ENCODE measurements at places on chromosomes 11 and 22.

GRCh38 chr11:116718955-116719501, 53.8 kb downstream of the BUD13 start:
- no peak for DNase-seq

DNA sequence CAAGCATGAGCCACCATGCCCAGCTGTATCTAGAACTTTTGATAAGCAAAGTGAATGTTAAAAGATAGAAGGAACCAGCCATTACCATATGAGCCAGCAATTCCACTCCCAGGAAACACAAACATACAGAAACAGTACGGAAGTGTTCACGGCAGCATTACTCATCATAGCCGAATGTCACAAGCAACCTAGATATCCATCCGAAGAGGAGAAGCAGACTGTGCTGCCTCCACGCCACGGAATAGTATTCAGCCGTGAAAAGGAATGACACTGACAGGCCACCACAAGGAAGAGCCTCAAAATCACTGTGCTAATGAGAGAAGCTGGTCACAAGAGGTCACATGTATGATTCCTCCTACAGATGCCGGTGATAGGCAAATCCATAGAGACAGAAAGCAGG, 17.6 kb upstream of the MGAT3 start:
- no peak for DNase-seq

GRCh38 chr11:48006301-48006992, 26.1 kb downstream of the PTPRJ start:
- peak; percentile 92 for DNase-seq

GRCh38 chr11:131514062-131514461, 143.6 kb downstream of the NTM start:
- DNase-seq, result no peak

GRCh38 chr11:131666617-131667016, 296.2 kb downstream of the NTM start:
- DNase-seq, result no peak

GRCh38 chr22:38468443-38469305, 778 bp downstream of the KDELR3 start:
- DNase-seq, result peak; percentile 52

DNA sequence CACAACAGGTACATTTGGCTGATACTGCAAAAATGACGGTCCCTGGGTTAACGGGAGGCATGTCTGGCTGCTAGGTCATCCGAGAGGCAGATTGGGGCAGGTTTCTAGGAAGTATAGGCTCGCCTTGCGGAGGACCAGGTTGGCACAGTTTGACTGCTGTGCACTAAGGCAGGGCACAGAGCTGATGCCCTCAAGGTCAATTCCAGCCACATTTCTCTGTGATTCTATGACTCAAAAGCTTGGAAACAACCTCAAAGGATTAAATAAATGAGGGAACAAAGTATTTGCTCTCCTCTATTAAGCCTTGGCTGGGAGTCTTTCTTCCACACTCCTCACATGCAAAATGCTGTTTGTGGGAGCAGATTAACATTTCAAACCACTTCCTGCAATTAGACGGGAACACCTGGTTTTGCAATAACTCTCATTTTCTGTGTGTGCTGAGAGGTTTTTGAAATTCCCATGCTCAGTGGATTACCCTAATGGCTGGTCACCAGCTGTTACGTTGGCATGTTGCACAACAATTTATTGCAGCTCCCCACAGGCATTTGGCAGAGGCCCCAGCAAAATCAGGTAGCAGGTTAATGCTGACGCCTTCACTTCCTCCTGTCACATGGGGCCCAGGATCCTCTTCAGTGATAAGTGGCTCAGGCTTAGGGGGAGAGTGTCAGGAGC, 61.0 kb upstream of the PLET1 start:
- peak; percentile 83 for DNase-seq

DNA sequence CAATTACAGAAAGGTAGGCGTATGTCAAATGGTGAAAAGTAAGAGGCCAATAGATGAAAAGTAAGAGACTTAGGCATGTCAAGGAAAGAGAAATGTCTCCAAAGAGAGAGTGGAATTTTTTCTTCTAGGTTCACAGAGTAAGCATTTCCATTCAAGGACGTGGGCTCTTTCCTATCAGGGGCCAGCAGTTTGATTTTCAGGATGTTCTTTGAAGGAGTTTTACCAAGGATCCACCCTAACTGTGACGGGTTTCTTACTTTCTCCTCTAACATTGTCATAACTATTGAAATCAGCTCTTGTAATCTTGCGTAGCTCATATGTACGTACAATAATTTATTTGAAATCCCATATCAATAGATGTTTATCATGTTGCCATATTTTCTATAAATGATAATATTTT, 2112.2 kb upstream of the RAG2 start:
- DNase-seq, result peak; percentile 27

GRCh38 chr11:93850594-93851018, at the start of gene VSTM5:
TSS of gene VSTM5 (minus strand) at chr11:93850618. CDS start at chr11:93850502, 116 bp downstream.
- no peak for DNase-seq

GRCh38 chr11:11577251-11577855, 44.5 kb downstream of the GALNT18 start:
- peak; percentile 48 for DNase-seq

DNA sequence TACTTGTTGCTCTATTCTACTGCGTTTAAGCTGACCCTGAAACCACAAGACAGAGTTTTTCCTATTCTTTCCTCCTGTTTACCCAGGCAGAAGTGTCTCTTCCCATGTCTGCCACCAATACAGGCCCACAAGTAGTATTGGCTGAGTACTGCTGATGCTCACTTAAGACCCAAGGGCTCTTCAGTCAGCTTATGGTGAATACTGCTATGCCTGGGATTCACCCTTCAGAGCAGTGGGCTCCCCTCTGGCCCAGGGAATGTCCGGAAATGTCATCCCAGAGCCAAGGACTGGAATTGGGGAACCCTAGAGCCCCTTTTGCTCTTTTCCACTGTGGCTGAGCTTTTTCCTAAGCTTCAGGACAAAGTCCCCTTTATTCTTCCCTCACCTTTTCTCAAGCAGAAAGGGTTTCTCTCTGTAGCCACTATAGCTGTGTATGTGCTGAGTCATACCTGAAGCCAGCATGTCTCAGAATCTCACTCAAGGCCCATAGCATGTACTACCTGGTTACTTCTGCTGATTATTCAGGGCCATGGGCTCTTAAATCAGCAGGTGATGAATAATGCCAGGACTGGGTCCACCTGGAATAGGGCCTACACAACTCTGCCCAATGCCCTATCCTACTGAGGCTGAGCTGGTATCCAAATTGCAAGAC, 745.8 kb upstream of the ANO5 start:
- peak; percentile 21 for DNase-seq

DNA sequence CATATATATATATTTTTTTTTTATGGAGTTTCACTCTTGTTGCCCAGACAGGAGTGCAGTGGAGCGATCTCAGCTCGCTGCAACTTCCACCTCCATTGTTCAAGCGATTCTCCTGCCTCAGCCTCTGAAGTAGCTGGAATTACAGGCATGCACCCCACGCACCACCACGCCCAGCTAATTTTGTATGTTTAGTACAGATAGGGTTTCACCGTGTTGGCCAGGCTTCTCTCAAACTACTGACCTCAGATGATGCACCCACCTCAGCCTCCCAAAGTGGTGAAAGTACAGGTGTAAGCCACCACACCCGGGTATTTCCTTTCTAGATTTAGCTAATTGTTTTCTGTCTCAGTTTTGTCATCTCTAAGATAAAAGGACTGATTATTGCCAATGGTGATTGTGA, 821.1 kb downstream of the CNTN5 start:
- no peak for DNase-seq

DNA sequence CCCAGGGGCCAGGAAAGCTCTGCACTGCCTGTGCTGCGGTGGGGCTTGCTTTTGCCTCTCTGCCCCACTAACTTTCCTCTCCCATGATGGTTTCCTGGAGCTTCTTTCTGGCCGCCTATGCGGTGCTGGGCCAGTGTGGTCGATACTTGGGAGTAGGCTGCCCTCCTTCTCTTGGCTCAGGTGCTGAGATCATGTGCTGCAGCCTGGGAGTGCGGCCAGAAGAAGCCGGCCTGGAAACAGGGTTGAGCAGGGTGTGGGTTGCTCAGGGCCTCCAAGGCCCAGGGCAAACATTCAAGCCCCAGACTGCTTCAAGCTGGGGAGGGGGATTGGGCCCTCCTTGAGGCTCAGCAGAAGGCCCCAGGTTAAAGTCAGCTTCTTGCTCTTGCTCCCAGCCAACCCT, 125.0 kb downstream of the NTM start:
- no peak for DNase-seq
